GOT3 (cell line): ENCODE measurements at places on chromosomes 16 and 17.

- no peak for DNase-seq
These were observed 39.2 kb downstream of the FTO start for GRCh38 chr16:53743149-53743566.

GRCh38 chr17:57612202-57613071 lies 132.7 kb downstream of the CCDC182 start:
- DNase-seq, result no peak

- DNase-seq, result no peak
These were observed 3.5 kb upstream of the RRAD start for GRCh38 chr16:66928702-66929388.

GRCh38 chr17:2059547-2060384 lies 4.9 kb downstream of the HIC1 start:
- DNase-seq, result no peak

DNA sequence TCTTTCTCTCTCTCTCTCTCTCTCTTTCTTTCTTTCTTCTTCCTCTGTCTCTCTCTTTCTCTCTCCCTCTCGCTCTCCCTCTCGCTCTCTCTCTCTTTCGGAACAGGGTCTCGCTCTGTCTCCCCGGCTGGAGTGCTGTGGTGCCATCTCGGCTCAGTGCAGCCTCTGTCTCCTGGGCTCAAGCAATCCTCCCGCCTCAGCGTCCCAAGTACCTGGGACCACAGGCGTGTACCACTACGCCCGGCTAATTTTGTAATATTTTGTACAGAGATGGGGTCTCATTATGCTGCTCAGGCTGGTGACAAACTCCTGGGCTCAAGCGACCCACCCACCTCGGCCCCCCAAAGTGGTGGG lies 12.7 kb upstream of the KLHDC4 start:
- DNase-seq, result no peak

DNA sequence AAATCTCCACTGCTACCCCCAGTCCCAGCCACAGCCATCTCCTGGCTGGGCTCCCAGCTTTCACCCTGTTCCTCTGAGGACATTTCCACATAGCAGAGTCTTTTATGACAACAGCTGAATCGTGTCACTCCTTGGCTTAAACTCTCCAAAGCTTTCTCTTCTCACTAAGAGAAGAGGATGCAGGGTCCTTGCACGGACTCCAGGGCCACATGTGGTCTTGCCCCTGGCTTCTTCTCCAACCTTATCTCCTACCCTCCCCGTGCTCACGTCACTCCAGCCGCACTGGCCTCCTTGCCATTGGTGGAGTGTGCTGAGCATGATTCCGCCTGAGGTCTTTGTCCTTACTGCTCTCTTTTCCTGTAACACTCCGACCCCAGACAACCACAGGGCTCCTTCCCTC lies 39.9 kb upstream of the CCDC182 start:
- DNase-seq, result no peak

DNA sequence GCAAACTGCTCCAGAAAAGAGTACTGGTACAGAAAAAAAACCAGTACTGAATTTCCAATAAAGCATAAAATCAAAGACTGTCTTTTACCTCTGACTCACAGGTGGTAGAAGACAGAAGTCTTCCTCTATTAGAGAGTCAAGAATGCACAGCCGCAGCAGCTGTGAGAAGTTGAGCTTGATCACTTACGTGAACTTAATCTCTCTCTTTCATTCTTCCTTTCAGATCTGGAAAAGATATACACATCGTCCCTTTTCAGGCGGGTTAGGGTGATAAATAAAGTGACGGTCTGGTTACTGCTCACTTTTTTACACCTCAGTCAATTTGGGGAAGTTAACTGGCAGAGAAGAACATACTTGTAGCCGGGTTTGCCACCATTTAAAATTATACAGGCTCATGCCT lies 3.9 kb downstream of the IFT140 start:
- DNase-seq, result no peak

DNA sequence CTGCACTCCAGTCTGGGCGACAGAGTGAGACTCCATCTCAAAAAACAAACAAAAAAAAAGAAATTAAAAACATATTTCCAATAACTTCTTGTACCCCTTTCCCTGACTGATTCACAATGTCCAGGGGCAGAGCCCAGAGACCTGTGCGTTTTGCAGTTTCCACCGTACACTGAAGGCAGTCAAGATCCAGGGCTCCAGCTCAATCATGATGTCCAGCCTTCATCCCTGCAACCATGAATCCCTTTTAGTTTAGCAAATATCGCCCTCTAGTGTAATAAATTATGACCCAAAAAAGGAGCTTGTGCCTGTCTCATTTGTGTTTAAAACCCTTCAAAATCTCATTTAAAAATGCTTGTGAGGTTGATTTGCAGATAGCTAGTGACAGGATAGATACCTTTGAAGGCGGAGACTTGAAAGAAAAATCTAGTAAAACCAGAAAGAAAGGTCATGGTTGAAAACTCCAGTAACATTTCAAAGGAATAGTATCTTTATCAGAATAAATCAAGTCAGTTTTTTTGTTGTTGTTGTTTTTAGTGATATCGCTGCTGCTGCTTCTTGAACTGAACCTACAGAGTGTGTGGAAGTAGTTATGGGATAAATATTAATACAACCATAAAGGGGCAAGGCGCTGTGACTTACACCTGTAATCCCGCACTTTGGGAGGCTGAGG lies 3.7 kb upstream of the ERN1 start:
- no peak for DNase-seq

DNA sequence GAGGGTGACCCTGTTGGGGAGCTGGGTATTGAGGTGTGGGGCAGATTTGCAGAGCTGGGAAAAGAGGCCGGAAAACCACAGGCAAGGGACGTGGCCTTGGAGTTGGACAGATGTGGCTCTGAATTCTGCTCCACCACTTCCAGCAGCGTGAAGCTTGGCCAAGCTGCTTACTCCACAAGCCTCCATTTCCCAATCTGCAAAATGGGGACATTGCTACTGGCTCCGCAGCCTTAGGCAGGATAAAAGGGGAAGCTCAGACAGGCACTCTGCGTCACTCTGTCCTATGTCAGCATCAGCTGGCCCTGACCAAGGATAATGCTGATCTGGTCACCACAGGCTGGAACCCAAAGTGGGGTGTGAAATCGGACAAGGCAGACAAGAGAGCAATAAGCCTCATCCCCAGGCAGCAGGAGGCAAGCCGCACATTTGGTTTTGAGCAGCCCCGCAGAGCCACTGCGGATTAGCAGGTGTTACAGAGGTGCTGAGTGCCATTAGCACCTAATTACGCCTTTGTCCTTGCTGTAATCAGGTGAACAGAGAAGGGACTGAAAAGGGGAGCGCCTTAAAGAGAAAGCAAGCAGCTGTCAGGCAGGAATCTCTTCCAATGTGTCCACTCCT lies 54.8 kb downstream of the SDK2 start:
- DNase-seq, result no peak

GRCh38 chr17:17525311-17525710 lies 29.1 kb upstream of the RASD1 start:
- no peak for DNase-seq

GRCh38 chr17:77565166-77565565 lies 393.3 kb upstream of the TNRC6C start:
- DNase-seq, result no peak

- no peak for DNase-seq
These were observed 50.5 kb downstream of the COTL1 start for GRCh38 chr16:84567286-84567962.
